Kidney (tissue), 22 donors: ENCODE measurements at places on chromosomes 11 and 22. TPM values are rescaled to one million over a fixed set of nuclear protein-coding genes. Genes with fewer than 3 reads are reported as not detected.

DNA sequence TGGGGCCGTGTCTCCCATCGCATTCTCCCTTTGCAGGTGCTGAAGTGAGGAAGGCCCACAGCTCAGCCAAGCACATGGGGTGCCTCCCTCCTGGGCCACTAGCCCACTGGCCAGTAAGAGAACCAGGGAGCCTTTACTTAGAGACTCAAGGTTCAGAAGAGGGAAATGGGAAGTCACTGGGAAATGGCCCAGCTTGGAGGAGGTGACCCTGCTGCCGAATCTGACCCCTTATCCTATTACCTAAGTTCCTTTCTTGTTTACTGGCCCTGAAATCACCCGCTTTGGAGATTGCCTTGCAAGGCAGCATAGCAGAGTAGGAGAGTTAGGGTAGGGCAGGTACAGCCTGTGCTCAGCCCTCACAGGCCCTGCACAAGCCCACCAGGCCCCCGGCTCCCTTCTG lies 24.4 kb downstream of the UPB1 start:
- DNase-seq: no peak

GRCh38 chr11:133919330-133920108 lies 37.2 kb downstream of the IGSF9B start:
- DNase-seq: no peak

GRCh38 chr22:23850136-23850611 lies 7.5 kb upstream of the SLC2A11 start:
- DNase-seq: no peak

GRCh38 chr11:66625752-66626149 lies 9.3 kb downstream of the RBM14 start:
- DNase-seq: no peak

DNA sequence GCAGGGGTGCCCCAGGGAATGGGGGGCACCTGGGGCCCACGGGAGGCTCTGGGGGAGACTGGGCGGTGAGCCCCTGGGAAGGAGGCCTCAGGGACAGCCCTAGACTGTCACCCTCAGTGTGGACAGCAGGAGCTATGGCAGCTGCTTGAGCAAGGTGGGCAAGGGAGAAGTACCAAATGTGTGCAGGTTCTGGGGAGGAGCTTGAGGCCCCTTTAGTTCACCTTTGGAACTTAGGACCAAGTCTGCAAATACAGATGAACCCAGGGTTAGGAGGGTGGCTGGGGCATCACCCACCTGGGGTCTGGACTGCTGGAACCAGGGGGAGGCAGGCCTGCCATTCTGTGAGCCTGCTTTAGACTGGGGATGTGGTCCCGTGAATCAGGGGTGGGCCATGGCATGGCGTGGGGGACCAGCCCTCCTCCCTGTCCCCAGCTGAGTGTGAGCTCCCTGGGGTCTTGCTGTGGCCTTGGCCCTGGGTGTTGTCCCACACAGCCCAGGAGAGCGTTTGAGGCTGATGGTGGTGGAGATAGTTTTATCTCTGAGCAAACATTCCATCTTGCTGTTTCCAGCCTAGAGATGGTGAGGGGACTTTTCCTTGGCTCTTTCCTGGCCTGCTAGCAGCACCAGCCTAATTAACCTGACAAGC lies 122.3 kb downstream of the KCNQ1 start:
- DNase-seq: peak; percentile 39

DNA sequence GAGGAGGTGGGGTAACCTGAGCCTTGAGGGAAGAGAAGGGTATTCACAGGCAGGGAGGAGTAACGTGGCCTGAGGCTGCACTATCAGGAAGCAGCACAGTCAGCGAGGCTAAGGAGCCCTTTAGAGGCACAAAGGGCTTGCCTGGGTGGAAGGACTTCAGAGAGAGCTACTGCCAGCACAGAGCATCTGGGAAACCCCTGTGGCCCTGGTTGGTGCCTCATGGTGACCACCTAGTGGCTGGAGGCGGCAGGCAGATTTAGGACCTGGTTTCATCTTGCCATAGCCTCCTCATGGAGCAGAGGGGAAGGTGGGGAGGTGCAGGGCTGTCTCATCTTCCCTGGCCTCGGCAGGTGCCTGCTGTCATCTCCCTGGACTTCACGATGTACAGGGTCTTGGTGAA lies 64.5 kb downstream of the MPPED1 start:
- no peak for DNase-seq

DNA sequence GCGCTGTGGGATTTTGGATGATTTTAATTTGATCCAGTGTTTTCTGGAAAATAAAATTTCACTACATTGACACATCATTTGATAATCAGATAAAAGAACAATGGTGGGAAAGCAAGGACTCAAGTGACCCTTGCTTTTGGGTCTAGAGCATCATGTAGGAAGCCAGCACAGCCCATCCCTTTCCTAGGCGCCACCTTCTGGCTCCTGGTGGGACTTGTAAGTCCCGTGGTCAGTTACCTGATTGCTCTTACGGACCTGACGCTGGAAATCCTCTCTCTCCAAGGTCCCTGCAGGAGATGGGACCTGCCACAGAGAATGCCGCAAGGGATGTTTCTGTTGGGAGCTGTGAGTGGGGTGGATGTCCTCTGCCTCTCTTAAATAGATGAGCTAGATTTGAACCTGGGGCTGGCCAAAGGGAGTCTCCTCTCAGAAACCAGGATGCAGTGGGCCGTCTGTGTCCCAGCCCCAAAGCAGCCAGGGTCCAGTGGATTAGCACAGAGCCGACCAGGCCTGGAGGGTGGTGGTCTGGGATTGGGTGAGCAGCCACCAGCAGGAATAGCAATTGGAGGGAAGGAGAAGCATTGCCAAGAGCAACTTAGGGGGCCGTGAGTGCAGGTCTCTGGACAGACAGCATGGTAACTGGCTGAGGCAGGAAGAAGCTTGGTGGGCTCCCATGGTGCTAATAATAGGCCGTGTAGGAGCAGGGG lies 21.7 kb downstream of the TIMP3 start:
- peak; percentile 55 for DNase-seq

- no peak for DNase-seq
Observed at GRCh38 chr22:40276996-40277823, 69.1 kb upstream of the ADSL start.

GRCh38 chr11:72848846-72849466 lies 34.7 kb downstream of the ATG16L2 start:
- no peak for DNase-seq

DNA sequence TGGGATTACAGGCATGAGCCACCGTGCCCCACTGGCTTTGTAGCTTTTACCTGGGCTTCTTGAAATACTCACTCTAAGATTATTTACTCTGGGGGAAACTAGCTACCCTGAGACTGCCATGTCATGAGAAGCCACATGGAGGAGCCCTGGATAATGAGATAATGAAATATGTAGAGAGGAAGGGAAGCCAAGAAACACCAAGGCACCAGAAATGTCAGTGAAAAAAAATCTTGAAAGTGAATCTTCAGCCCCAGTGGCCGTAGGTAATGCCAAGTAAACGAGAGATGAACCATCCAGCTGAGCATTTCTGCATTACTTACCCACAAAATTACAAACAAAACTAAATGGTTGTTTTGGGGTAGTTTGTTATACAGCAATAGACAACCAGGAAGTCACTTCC lies 125.6 kb downstream of the APIP start:
- DNase-seq: no peak

ALDH3B2 gene
- 1.6 TPM for total RNA-seq

BIRC2 gene
- total RNA-seq: 42.4 TPM

HBG2 gene
- total RNA-seq: not detected

MRGPRX3 gene
- total RNA-seq: not detected

IL18 gene
- total RNA-seq: 25.2 TPM
